SK-MEL-5 (cell line): ENCODE measurements at places on chromosomes 1 and 21.

GRCh38 chr1:190759807-190760206 lies 282.1 kb upstream of the BRINP3 start:
- DNase-seq = no peak

- DNase-seq = no peak
These were observed 284.8 kb downstream of the BACH1 start for GRCh38 chr21:29583424-29583924.

GRCh38 chr1:66809736-66810326 lies 8.8 kb upstream of the INSL5 start:
- no peak for DNase-seq

DNA sequence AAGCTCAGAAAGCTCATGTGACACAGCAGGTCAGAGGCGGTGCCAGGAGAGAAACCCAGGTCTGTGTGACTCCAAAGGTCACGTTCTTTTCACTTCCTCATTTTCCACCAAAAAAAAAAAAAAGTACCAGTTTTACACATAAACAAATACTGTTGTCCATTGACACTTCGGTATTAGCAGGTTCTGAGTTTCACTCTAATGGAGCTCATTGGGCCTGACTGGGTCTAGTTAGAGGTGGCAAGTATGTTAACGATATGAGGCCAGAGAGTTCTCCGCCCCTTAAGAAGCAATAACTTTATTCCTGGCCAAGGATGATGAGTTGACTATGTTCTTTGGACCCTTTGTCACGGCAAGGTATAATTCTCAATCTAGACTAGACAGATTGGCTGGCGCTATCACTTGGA lies 30.0 kb upstream of the SDE2 start:
- DNase-seq = no peak

DNA sequence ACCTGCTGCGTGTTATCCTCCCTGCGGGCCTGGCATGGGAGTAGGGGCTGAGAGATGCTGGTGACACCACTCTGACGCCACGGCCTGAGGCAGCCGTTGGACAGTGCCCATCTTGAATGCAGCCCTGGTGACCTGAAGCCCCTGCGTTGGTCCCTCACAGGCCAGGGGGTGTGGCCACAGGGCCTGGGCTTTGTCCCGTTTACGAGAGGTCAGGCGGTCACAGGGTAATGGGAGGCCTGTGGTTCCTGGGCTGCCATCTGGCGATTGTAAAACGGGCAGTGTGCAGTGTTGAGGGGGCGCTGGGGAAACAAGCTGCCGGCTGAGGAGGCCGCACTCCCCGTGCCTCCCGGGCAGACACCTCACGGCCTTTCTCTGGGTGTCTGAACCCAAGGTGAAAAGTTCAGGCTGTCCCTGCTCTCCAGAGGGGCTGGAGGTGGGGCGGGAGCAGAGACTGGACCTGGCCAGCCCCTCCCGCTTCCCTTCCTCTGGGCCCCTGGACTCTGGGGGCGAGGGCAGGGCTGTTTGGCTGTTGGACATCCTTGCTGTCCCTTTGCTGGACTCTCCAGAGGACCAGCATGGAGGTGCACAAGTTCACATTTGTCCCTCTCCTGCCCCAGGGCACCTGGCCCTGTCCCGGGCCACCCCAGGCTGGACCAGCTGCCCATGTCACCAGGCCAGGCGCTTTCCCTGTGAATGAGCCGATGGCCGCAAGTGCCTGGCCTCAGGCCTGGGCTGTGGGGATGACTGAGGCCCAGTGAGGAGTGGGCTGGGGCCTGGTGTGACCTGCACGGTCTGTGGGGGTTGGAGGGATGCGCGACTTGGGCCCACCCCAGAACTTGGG lies 42.4 kb downstream of the SKI start:
- DNase-seq = no peak

DNA sequence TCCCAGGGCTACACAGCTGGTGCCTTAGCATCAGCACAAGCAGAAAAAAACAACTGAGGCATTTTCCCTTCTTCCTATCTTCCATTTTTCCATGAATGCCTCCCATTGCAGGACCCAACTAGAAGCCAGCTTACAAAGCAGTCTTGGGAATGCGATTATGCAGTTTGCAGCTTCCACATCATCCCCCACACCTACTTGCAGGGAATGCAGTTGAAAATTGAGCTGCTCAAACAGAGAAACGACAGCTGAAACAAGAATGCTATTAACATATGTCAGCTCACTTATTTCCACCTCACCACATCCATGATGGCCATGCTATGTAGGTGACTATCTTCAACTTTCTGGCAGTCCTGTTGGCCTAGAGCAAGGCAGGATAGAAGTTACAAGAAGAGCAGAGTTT lies 150.6 kb upstream of the KCTD3 start:
- DNase-seq = no peak
